ENCODE measurements at places on chromosomes 12 and 14.

DNA sequence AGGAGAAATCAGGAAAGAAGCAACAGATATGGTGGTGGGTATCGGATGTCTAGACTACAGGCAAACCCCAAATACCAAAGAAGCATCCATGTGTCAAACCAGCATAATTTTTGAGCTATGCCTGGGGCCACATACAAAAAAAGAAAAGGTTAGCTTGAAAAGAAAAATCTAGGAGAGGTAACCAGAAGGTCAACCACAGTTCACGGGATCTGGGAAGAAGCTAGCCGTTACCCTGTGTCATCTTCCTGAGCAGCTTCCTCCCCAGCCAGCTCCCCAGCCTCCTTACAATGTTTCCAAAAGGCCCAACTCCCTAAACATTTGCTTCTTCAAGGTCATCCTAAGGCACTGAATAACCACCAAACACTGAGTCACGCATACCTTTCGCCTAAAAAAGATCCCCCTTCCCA lies 3.1 kb downstream of the SINHCAF start:
- DNase-seq, result no peak

DNA sequence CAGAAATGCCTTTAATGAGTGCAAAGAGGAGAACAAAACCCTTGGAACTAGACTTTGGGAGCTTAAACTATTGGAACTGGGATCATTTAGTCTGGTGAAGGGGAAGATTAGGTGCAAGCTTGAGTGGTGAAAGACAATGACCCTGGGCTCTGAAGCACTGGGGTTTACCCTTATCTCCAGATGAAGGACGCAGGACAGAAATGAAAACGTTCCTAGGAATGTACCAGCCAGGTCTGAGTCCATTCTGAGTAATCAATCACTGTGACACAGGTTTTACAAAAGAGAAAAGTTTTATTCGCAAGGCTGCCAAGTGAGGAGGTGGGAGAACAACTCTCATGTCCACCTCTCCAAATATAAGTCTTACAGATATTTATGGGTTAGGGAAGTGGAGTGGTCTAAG lies 249.1 kb downstream of the LRIG3 start:
- no peak for DNase-seq

GRCh38 chr12:79737875-79738718 lies 47.3 kb upstream of the PAWR start:
- DNase-seq, result peak; percentile 2

GRCh38 chr14:55025948-55026347 lies 951 bp downstream of the WDHD1 start:
- DNase-seq, result no peak

DNA sequence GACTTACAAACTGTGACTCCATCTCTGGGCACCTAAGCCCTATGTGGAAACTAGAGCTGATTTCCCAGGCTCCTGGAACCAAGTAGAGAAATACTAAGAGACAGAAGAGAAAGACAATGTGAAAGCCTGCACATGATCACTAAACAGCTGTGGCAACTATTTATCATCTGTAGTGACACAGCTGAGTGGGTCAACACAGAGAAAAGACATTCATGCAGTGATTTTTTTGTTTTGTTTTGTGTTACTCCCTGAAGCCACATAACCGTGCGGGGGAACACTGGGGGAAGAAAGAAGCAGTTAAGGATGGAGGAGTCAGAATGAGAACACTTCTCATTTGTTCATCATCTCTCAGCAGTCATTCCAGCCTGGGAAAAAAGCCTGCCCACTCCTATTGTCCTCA lies 1.5 kb downstream of the PRR4 start:
- DNase-seq, result no peak

- DNase-seq, result no peak
Measured at GRCh38 chr14:74684434-74684833, 28.4 kb downstream of the AREL1 start.

DNA sequence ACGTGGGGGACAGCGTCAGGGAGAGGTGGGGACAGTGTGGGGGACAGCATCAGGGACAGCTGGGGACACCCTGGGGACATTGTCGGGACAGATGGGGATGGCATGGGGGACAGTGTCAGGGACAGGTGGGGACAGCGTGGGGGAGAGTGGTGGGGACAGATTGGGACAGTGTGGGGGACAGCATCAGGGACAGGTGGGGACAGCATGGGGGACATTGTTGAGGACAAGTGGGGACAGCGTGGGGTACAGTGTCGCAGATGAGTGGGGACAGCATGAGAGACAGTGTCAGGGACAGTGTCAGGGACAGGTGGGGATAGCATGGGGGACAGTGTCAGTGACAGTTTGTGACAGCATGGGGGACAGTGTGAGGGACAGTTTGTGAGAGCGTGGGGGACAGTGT lies 240.9 kb downstream of the TMEM121 start:
- no peak for DNase-seq

GRCh38 chr12:92393504-92393903 lies 247.9 kb upstream of the BTG1 start:
- no peak for DNase-seq

DNA sequence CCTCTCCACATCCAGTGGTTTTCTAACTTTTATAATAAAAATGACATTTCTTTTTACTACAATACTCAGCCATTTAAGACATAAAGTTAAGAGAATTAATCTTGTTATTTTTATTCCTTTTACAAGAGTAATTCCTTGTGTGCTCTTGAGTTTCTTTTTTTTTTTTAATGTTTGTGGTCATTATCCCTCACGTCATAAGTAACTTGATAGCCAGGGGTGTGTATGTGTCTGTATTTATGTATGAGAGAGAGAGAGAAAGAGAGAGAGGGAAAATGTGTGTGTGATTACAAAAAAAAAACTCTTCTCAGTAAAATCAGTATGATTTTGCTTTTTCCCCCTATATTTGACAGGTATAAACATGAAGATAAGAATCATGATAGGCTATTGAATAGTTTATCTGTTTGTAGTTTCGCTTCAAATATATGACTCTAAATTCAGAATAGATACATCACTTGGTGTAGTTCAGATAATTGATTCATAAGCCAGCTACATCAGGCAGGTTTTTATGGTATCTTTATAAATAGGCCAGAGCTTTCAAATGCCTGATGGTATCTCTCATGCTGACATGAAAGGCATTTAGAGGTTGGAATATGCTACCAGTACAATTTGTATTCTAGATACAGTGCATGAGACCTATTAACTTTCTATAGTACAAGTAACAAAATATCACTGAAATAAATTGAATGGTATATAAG lies 34.9 kb downstream of the RERGL start:
- no peak for DNase-seq

DNA sequence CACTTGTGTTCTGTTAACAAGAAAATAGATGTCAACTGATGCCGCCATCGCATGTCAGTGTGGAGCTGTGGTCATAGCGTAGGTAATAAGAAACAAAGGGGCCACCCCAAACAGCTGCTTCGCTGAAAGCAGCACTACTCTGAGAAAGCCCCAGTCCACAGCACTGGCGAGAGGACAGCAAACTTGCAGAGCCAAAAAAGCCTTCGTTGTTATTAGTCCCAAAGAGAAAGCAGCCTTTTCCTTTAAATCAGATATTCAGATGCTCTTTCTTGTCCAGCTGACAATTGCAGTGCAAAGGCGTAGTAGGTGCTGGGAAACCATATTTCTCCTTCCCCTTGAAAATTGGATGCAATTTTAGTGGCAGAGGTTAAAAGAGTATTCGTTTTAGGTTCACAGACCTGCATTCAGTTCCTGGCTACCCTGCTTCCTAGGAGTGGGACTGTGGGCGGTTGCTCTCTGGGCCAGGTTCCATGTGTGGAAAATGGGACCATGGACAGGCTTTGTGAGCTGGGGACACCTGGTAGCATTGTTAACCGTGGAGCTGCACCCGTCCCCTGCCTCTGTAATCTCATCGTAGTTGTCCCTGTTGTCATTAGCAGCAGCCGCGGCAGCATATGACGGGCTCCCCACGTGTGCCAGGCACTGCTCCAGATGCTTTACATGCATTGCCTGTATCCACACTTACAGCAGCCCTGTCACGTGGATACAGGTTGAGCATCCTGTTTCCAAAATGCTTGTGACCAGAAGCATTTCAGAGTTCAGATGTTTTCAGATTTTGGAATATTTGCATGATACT lies 54.2 kb downstream of the ELK3 start:
- DNase-seq, result peak; percentile 23

- DNase-seq, result no peak
Measured at GRCh38 chr12:39406262-39406661, 36.7 kb downstream of the KIF21A start.

GRCh38 chr12:105467710-105468366 lies 137.3 kb downstream of the C12orf75 start:
- no peak for DNase-seq

DNA sequence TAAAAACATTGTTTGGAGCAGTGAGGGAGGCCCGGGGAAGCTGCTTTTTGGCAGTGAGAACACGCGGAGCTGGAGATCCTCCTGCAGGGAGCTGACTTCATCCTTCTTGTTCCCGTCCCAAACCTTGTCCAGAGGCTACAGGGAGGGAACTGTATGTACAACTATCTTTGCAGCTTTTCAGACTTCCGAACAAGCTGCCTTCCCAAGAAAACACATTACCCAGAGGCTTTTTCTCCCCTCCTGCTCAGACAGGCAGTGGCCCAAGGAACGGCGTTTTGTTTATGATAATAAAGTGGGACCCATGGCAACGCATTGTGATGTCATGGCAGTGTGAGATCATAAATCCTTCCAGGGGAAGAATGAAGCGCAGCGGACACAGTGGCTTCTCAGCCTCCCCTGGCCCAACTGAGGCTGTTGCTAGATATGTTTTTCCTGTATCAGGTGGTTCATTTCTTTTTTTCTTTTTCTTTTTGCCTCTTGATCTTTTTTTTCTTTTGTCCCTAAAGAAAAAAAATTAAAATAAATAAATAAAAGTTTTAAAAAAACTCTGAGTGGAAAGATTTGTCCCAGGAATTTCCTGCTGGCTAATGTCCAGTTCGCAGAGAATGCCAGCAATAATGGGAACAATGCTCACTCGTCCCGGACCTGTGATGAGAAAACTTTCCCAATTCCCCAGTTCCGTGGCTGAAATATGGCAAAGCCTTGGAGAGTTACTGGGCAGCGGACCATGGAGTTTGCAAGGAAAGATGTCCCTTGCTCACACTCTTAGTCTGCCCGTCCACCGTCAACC lies 103.4 kb upstream of the MAP1LC3B2 start:
- peak; percentile 4 for DNase-seq

GRCh38 chr14:70881549-70882177 lies 25.6 kb upstream of the PCNX1 start:
- DNase-seq, result no peak

DNA sequence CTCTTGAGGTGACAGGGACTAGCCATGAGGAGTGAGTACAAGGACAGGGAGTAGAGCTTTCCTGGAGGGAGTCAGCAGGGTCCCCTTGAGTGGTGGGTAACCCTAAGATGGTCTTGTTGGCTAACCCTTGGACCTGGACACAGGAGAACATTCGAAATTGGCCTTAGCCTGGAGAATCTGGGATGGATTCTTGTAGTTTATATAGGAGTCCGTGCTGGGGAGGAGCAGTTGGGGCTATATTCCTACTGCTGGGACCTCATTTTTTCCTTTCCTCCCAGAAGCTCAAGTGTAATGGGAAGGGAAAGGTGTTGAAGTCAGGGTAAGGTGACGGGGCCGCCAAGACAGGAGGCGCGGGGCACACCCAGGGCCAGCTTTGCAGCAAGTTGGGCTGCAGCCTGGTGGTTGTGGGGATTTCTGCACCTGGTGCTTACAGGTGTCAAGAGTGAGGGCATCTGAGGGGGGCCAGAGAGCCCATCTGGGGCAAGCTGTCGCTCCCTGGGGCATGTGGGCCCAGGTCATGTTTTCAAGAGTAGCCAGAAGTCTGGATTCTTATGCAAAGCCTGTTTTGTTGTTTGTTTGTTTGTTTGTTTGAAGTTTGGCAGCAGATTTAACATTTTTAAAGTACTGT lies 5.1 kb downstream of the BCL7A start:
- DNase-seq, result no peak

GRCh38 chr12:91271185-91271584 lies 88.6 kb upstream of the DCN start:
- no peak for DNase-seq

DNA sequence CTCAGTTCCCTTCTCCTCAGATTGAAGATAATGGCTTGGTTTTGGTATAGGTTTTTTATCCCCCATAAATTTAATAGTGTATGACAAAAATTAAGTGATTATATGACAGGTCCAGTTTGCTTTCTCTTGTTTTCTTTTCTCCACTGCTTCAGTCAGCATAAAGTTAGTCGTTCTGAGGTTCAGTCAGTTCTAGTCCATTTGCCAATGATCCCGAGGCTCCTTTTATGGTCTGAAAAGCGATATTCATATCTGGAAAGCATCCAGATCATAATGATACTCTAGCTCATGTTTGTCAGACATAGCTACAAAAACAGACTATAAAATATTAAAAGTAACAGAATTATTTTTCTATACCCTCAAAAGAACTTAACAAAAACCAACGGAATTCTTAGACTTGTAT lies 67.1 kb upstream of the SLC38A4 start:
- no peak for DNase-seq

- DNase-seq, result no peak
Measured at GRCh38 chr12:28780096-28780495, 369.0 kb upstream of the FAR2 start.

GRCh38 chr12:30095511-30095910 lies 311.8 kb upstream of the TMTC1 start:
- DNase-seq, result no peak

GRCh38 chr12:91482231-91482630 lies 299.6 kb upstream of the DCN start:
- DNase-seq, result no peak

DNA sequence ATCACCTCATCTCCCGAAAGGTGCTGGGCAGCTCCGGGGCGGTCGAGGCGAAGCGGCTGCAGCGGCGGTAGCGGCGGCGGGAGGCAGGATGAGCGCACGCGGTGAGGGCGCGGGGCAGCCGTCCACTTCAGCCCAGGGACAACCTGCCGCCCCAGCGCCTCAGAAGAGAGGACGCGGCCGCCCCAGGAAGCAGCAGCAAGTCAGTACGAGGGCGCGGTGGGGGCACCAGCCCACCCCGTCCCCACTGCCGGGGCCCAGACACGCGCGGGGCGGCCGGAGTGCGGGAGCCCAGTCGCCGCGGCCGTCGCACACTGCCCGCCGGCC lies 862 bp downstream of the HMGA2 start:
- DNase-seq, result no peak

DNA sequence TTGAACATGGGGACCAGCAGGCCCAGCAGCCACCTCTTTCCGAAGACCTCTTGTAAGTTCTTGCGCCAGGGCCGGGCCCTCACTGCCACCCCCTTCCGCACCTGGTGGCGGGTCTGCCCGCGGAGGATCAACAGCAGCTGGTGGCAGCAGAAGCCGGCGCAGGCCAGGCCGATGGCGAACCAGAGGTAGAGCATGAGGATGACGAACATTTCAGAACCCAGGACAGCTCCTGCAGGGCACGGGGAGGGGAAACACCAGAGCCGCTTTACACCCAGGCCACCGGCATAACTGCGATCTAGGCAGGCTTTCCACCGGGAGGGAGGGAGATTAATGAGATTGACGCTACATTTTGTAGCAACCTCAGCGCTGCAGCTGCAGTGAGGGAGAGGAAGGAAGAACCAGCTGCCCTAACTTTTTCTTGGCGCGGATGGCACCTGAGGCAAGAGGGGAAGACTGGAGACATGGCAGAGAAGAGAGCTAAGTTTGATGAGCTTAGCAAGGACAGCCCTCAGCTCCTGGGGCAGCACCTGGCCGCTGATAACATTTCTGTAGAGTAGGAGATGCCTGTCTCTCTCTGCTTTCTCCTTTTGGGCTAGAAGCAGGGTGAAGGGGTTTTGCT lies 7.8 kb downstream of the ZDHHC22 start:
- no peak for DNase-seq

- peak; percentile 78 for DNase-seq
Measured at GRCh38 chr12:49336645-49337584, at the start of gene C1QL4. TSS of gene C1QL4 (minus strand) at chr12:49337188. CDS start at chr12:49336477, 711 bp downstream.

- DNase-seq, result no peak
Measured at GRCh38 chr14:102407258-102407657, 44.5 kb downstream of the TECPR2 start.

- no peak for DNase-seq
Measured at GRCh38 chr14:90720832-90721231, 95.4 kb downstream of the TTC7B start.

All from midbrain (tissue), 1 donor.